RWPE2 (cell line): ENCODE measurements at places on chromosomes 11 and 22.
A peak's percentile ranks its signal among the peaks of the same experiment; 100 is the strongest.

DNA sequence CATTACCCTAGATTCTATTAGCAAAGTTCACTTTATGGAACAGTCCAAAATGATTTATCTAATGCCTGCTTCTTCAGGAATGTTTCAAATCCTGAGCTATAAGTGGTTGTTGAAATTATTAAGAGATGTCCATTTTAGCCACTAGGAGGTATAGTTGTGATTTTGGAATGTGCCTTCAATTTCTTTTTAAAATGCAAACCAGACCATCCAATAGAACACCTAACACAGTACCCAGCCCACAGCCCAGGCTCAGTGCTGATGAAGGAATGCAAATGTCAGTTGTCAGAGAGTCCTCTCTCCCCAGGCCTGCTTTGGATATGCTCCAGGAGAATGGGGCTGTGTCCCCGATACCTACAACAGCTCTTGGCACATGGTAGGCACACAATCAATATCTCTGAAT is 85.8 kb upstream of the E2F8 start:
- DNase-seq = no peak

- DNase-seq = no peak
These were observed 53.1 kb downstream of the ARRB1 start for GRCh38 chr11:75298191-75298975.

GRCh38 chr22:35742342-35743100 is 24.8 kb downstream of the APOL5 start:
- no peak for DNase-seq

DNA sequence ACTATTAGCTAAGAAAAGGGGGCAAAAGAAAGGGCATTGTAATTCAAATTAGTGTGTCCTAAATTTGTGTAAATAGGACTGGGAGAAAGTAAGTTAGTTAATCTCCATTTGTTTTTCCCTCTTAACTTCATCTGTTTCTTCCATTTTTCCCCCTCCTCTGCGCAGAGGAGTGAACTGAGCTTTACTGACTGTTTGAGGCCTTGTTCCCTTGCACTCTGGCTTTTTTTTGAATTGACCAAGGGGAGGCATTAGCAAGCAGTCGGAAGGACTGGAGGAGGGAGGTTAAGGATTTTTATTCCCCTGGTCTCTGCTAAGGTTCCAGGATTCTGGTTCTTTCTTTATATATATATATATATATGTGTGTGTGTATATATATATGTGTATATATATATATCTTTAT is 15.2 kb upstream of the FANCF start:
- DNase-seq = no peak

DNA sequence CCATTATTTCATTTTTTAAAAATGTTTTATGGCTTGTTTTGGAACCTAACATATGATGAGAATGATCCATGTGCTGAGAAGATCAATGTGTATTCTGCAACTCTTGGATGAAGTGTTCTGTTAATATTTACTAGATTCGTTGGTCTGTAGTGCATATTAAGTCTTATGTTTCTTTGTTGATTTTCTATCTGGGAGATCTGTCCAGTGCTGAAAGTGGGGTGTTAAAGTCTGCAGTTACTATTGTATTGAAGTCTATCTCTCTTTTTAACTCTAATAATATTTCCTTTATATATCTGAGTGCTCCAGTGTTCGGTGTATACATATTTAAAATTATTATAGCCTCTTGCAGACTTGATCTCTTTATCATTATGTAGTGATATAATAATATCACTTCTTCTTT is 11.9 kb downstream of the PATE3 start:
- DNase-seq = no peak

GRCh38 chr22:49956914-49957825 is 3.4 kb upstream of the PIM3 start:
- DNase-seq = no peak

DNA sequence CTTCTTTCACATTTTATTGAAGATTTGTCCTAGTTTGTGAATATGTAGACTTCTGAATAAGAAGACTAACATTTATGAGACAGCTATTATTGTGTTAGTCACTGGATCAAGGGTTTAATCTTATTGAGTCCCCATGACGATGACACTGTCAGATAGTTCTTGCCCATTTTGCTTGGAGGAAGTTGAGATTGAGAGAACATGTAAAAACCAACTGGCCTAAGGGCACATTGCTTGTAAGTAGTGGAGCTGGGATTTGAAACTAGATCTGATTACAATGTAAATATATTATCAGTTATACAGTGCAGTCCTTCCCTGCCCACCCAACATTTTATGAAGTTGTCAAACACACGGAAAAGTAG is 134.7 kb downstream of the HIPK3 start:
- DNase-seq = no peak

DNA sequence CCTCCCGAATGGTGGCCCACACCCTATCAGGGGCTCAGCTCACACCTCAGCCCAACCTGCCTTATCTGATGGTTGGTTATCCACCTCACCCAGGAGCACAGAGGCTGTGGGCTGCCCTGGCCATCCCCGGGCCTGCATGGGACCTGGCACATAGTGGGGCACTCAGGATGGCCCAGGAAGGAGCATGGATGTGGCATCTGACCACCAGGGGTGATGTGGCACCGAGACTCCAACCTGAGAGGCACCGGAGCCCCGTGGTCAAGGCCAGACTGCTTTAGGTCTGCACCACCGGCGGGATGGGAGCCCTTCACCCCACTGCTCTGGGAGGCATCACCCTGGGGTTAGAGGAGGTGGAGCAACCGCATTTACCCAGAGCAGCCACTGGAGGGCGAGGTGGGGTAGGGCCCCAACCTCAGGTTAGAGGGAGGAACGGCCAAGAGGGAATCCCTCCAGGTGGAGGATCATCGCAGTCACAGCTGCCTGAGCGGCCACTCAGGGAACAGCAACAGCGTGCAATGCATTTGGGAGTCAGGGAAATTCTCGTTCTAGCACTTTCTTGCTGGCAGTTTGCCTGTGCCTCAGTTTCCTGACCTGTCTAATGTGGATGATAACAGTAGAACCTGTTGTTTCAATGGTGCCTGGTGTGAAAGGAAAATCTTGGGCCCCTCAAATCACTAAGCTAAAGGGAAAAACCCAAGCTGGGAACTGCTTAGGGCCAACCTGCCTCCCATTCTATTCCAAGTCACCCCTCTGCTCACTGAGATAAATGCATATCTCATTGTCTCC is 52.9 kb upstream of the CARS1 start:
- DNase-seq = peak; percentile 52

- no peak for DNase-seq
These were observed 71.8 kb downstream of the ADAMTS15 start for GRCh38 chr11:130520271-130520671.

DNA sequence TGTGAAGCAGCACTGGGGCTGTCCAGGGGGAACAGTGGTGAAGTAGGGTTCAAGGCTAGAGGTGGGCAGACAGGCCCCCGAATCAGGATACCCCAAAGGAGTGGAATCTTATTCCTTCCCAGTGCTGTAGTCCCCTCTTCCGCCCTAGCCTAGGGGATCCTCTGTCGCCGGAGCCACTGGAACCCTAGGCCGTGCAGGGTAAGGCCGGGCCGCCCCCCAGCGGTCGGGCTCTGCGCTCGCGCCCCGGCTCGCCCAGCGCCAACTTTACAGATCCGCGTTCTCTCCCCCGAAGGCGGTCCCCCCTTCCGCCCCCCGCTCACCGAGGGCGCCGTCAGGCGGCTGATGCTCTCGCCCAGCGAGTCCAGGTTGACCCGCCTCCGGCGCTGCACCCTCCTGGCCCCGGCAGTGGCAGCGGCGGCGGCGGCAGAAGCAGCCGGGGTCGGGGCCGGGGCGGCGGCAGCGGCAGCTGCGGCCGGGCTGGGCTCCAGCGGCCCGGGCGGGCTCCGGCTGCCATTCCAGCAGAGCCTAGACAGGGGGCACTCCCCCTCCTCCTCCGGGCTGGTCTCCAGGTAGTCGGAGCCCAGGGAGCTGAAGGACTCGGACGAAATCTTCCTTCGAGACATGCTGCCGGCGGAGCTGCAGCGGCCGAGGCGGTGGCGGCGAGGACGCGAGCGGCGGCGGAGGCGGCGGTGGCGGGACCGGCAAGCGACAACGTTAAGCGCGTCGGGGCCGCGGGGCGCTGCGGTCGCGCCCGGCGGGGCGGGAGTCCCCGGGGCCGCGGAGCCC is 650 bp downstream of the GUCY1A2 start:
- DNase-seq = peak; percentile 34

DNA sequence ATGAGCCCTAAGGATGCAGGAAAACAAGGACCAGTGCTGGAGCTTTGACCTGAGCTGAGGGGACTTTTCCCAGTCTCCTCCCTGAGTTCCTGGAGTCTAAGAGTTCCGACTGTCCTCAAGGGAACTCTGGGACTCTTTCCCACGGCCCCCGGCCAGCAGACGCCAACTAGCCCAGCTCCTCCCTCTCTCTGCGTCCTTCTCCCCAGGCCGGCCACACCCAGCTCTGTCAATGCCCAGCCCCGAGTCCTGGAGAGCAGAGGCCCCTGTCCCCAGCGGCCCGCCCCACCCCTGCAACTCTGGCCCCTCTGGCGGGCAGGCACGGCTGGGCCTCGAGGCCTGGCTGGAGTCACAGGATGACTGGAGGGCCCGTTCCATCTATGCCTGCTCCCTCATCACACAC is 29.8 kb downstream of the NECTIN1 start:
- DNase-seq = no peak

DNA sequence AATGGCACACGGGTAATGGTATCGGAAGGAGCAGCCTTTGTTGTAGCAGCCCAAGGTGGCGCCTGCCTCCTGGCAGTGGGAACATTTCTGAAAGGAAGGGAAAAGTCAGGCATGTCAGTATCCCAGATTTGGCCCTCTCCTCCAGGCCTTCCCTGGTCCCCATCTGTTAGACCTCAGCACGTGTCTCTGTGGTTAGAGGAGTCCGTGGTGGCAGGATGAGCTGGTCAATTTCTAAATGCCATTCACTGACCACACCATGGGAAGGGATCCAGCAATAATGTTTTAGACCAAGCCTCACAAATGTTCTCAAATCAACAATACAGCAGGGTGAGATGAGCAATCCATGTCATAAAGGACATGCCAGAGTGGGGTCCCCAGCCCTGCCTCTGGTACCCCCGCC is 49.0 kb upstream of the CYP2D6 start:
- no peak for DNase-seq

- no peak for DNase-seq
These were observed 663.8 kb upstream of the API5 start for GRCh38 chr11:42647993-42648392.

DNA sequence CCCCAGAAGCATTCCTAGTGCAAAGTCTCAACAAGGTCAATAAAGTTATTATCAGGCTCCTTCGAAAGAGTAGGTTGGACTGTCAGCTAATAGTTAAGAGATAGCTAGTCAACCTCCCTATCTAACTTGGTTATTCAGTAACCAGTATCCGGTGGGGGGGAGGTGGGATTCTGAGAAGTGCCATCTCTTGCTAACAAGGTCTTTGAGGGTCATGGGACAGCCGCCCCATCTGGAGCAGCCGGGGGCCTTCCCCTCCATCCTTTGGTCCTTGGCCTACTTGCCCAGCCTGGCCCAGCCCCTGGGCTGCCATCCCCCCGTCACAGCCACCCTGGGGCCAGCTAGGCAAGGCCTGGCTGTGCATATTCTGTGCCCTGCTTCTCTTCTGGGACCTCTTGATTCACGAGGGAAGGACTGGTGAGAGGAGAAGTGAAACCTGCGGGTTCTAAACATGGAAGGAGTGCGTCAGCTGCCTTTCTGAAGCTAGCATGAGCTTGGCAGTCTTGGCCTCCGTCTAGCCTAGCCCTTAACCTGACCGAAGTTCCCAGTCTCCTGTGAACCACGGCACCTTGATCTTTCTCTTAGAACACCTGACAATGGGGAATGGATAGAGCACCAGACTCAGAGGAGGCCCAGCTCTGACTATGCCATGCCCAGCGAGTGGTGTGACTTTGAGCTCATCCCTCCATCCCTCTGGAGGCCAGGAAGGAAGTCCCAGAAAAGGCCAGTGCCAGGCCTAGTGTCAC is 9.3 kb downstream of the SLC37A2 start:
- no peak for DNase-seq

DNA sequence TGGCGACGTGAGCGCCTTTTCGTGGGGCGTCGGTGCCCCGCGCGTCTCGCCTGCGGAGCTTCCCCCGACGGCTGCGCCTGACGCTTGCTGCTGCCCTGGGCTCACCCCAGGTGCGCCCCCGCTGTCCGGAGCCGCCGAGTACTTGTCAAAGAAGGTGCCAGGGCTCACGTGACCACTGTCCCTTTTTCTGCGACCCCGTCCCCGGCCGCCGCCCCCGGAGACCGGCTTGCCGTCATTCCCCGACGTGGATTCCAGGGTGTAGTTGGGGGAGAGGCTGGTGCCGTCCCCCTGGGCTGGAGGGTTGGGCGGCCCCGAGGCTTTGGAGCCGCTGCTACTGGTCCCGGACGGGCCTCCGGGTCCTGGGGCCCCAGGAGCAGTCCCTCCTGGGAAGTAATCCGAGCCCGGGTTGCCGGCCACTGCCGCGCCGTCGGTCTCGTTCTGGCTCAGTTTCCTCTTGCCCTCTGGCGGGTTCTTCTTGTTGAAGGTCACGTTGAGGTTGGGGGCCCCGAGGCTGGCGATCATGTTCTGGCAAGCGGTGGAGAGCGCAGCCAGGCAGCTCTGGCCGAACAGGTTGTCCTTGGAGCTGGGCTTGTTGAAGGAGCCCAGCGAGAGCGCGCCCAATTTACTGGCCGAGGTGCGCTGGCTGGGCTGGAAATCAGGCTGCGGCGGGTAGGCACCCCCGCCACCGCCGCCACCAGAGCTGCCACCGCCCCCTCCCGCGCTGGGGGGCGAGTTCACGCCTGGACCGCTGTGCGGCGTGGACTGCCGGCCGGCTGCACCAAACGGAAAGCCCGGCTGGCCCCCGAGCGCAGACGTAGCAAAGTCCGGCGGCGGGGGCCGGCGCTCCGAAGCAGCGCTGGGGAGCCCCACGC is 3.8 kb downstream of the MN1 start:
- no peak for DNase-seq

GRCh38 chr11:67268081-67268961 is 2.0 kb downstream of the GRK2 start:
- DNase-seq = no peak

DNA sequence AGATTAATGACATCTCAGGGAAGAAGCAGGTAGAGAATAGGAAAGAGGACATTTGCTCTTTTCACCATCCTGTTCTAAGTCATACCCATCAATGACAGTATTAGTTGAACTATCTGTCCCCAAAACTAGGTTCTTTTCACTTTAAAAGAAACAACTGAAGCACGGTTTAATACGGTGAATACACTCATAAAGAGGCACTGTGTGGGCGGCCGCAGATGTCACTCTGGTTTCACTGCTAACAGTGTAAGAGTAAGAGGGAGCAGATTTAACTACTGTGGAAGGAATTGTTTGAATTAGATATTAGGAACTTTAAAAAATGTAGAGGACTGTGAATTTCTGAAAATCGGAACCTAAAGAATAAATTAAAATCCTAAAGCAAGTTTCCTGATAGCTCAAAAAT is 49.5 kb downstream of the VSIG10L2 start:
- DNase-seq = no peak
